Right cardiac atrium (tissue), 5 donors: ENCODE measurements at places on chromosomes 3 and 15. TPM values are rescaled to one million over a fixed set of nuclear protein-coding genes. Genes with fewer than 3 reads are reported as not detected.

Gene ZCWPW2
- 4.0 TPM for total RNA-seq

DNA sequence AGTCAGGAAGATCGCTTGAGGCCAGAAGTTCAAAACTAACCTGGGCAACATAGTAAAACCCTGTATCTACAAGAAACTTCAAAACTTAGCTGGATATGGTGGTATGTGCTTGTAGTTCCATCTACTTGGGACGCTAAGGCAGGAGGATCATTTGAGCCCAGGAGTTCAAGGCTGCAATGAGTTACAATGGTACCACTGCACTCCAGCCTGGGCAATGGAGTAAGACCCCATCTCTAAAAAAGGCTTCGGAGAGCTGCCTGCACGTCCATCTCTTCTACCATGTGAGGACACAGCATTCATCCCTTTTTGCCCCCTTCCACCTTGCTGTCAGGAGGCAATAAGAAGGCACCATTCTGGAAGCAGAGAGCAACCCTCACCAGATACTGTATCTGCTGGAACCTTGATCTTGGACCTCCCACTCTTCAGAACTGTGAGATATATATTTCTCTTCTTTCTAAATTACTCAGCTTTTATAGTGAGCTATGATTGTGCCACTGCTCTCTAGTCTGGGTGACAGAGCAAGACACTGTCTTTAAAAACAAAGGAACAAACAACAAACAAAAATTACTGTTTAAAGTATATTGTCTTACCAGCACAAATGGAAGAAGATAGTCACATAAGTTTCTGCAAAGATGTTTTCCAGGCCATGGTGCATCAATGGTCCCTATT lies 4.2 kb upstream of the BTLA start:
- DNase-seq, result no peak

GRCh38 chr15:29687939-29688505 lies 134.2 kb downstream of the TJP1 start:
- DNase-seq, result no peak

Gene OR5K2
- not detected for total RNA-seq

DNA sequence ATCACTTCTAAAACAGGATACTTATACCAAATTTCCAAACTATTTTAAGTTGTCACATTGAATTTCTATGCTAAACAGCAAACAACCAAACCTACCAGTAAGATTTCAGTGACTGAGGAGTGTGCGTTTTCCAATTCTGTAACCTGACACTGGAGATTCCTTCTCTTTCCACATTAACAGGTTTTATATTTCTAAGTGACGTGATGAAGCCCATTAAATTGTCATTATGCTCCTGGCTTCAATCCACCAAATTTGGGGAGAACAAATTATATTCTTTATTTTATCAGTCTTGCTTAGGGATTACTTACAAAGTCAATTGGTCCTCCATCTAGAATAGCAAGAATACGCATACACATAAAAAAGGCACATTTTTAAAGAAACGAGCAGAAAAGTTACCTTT lies 764.8 kb upstream of the NR2F2 start:
- no peak for DNase-seq

Gene LRTM1
- total RNA-seq, result not detected

Gene MESP2
- 0.29 TPM for total RNA-seq

GRCh38 chr15:86553108-86553507 lies 473.4 kb downstream of the AGBL1 start:
- DNase-seq, result no peak

- no peak for DNase-seq
Measured at GRCh38 chr3:139689122-139689521, 11.3 kb upstream of the NMNAT3 start.
